ENCODE measurements at places on chromosomes 5 and 9.

- no peak for DNase-seq
Observed at GRCh38 chr9:136020206-136020605, 59.0 kb upstream of the UBAC1 start.

DNA sequence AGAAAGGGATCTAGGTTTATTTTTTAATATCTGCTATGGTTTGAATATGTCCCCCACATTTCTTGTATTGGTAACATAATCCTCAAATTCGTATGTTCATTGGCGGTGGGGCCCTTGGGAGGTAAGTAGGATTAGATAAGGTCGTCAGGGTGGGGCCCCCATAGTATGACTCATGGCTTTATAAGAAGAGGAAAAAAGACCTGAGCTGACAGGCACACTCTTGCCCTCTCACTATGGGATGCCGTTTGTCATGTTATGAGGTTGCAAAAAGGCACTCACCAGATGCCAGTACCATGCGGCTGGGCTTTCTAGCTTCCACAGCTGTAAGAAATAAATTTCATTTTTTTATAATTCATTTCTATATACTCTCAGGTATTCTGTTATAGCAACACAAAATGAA, 67.3 kb upstream of the SGCD start:
- no peak for DNase-seq

DNA sequence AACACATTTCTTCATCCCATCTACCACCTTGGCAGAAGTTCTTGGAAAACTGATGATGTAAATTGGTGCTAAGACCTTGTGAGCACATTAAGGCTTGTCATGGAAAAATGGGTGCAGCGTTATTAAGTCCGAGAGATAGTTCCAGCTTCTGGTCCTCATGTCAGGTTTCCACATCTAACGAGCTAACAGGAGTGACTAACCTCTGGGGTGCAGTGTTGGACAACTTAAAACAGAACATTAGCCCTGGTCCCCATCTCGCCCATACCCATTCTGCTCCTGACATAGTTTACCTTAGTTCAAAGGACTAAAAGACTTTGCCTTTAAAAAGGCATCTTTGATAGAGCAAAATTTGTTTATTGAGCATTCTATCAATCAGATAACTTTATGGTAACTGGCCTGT, 128.0 kb downstream of the SLC1A3 start:
- no peak for DNase-seq

DNA sequence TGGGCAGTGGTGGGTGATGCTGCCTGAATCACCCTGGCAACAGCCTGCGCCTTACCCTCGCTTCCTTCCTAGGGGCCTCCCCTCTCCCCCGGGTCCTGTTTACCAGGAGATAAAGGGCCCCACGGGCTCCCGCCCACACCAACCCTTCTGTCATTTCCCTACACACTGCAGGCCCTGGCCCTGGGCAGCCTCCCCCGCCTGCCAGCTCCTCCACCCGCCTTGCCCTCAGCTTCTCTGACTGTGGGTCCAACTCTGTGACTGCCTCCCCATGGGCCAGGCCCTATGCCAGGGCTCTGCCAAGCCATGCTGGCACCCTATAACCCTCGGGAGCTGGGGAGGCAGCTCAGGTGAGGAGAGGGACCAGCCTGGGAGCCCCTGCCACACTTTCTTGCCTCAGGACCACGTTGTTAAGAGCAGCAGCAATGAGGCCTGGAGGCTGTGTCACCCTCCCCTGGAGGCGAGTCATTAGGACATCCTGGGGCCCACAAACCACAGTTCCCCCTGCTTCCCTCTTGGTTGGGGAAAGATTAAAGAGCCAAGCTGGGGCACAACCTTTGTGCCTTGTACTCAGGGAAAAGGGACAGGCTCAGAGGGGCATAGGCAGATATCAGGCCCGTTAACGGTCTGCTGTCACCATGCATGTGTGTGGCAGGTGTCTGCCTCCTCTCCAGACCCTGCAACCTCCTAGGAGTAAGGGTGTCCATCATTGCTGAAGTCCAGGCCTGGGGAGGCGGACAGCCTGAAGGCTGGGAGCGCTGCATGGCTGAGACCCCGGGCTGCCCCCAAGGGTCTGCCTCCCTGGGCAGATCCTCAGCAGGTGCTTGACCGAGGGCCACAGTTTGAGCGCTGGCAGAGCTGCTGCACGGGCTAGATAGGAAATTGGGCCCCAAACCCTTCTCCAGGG, 2.8 kb downstream of the MGAT4B start:
- no peak for DNase-seq

DNA sequence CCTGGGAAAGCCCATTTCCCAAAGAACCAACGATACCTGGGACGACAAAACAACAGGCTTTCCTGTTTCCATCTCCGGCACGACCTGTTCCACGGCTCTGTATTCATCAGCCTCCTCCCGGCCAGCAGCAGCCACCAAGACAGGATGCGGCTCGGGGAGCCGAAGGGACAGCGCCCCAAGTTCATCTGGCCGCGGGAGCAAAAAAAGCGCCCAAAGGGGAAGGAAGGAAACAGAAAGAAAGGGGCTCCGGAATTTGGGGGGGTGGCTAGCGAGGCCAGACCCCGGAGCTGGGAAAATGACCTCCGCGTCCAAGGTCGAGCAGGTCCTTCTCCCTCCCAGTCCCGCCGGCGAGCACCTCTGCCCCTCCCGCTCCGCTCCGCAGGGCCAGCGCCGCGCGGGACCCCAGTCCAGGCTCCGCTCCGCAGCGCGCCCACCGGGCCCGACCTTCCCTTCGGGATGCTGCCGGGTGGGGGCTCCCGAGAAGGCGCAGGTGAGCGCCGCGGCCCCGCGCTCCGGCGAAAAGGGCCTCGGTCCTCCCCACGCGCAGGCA, 608 bp downstream of the ELOVL7 start:
- no peak for DNase-seq

DNA sequence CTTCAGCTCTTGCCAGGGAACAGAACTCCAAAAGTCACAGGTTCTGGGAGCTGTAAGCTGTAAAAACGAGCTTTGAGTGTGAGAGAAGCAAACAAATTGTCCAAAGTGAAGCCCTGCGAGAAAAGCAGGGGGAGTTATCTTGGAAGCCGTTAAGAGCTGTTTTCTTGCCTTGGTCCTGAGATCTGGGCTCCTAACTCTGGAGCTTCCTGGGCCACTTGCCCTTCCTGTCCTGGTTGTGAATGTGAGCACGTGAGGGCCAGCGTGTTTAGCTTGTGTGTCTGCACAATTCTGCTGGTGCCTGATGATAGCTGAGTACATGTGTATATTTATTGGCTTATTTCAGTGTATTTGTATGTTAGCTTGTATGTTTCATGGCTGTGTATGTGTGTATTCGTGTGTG, 40.5 kb downstream of the DAB2IP start:
- DNase-seq, result no peak

DNA sequence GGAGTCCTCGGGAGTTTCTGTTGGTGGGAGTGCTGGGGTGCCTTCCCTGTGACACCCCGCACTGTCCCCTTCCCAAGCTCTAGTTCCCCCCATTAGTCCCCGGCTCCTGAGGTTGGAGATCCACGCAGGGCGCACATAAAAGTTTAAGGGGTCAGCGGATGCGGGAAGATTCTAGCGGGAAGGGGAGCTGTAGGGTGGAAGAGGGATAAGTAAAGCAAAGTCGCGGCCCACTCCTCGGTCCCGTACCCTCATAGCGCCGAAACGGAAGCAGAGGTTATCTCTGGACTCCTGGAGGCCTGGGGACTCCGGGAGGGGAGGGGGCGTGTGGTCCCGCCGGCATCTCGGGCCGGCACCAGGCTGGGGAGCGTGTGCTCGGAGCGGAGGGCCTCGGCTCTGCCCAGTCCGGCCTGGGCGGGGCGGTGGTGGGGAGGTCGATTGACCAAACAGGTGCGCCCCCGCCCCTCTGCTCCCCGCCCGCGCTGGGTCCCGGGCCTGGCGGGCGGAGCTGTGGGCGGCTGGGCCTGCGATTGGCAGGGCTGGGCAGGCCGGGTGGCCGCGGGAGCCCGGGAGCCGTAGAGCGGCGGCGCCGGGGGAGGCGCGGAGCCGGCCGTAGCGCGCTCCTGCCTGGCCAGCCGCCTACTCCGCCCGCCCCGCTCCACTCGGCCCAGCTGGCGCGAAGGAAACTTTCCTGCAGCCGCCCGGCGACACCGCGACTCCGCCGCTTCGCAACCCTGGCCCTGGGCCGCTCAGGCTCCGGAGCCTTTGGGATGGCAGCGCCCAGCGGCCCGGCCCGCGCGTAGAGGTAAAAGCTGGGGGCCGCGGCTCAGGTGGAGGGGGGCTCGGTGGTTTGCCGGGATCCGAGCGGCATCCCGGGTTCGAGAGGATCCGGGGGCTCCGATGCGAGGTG, 52.2 kb upstream of the DAB2IP start:
- DNase-seq, result no peak

GRCh38 chr5:22650511-22650910, 202.6 kb downstream of the CDH12 start:
- no peak for DNase-seq

- no peak for DNase-seq
Observed at GRCh38 chr9:79946712-79947111, 374.9 kb downstream of the TLE4 start.

DNA sequence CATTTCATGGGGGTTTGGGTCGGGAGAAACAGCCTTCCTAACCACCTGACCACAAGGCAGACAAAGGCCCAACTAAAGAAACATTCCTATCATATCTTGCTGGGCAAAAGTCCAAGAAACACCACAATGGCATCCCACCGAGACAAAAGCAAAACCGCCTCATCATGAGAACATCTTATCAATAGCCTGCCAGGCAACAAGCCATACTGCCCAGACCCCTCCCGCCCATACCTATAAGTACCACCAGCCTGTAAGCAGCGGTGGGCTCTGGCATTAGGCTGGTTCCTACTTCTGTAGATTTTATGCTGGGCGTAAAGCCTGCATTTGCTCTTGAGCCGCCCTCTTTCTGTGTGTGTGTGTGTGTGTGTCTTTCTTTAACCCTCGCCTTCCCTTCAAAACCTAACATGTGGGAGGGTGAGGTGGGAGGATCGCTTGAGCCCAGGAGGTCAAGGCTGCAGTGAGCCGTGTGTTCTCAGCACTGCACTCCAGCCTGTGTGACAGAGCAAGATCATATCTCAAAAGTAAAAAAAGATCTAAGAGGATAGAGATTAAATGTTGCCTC, 56.9 kb downstream of the PDE6A start:
- no peak for DNase-seq

- DNase-seq, result no peak
Observed at GRCh38 chr5:124089578-124089977, 577.6 kb downstream of the CSNK1G3 start.

DNA sequence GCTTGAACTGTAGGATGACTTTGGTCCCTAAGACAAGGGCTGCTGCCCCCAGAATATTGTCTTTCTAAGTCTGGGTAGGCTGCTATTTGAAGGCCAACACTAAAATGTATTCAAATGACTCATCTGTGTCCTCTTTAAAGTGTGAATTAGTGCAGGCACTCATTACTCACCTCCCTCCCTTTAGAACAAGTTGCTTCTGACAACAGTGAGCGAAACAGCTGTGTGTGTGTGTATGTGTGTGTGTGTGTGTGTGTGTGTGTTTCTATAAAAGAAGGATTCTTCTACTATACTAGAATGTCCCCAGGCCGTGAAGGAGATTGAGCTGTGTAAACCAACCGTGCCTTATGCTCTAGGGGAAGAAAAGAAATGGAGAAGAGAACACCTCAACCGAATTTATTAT, 1337.2 kb downstream of the PTPRD start:
- DNase-seq, result no peak

GRCh38 chr9:87678650-87679355, 47.1 kb upstream of the CTSL start:
- DNase-seq, result no peak

DNA sequence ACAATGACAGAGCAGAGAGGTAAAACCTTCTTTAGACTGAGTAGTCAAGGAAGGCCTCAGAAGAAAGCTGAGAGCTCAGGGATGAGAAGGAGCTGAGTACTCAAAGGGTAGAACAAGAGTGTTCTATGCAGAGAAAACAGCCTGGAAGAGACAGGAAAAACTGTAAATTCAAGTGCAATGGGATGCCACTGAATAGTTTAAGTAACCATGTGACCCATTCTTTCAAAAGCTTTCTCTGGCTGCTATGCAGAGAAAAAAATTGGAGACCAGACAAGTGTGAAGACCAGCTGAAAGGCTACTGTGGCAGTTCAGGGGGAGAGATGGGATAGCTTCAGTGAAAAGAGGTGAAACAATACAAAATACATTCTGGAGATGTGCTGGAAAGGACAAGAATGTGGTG, 61.3 kb upstream of the RNF38 start:
- DNase-seq, result no peak

DNA sequence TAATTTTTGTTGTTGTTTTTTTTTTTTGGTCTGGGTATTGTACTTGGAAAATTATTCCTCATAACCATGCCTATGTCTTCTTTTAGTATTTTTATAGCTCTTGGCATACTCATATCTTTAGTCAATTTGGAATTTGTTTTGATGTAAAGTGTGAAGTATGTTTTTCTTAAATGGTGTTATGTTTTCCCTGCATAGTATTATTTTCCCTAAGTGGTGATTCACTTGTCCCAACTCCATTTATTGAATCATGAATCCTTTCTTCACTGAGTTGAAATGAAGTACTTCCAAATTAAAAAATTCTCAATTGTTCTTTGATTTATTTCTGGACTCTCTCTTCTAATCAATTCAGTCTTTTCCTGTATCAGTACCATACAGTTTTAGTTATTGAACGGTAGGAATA, 46.5 kb downstream of the POLK start:
- no peak for DNase-seq

GRCh38 chr5:141403387-141403786, 809 bp downstream of the PCDHGA9 start:
- DNase-seq, result no peak

DNA sequence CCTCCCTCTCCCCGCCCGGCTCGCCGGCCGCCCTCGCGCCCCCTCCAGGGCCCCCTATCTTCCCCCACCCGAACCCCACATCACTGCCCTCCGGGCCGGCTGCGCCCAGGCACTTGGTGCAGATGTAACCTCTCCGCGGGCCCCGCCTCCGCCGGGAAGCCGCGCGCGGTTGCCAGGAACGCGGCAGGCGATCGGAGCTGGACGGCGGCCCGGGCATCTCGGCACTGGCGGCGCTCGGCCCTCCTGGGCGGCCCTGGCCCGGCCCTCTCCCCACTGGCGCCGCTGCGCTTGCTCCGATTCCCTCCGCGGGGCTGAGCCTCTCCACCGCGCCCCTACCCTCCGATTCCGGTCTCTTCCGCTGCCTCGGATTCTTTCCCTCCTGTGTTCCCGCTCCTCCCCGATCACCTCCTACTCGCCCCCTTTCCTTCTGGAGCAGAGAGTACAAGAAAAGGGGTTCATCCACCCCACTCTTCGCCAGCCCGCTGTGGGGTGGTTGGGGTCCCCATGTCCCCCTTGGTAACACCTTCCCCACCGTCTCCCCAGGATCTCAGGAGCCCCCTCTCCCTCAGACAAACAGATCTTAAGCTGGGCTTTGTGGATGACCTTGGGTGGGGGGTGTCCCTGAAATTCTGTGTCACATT, 70.6 kb downstream of the C9orf50 start:
- DNase-seq, result no peak

DNA sequence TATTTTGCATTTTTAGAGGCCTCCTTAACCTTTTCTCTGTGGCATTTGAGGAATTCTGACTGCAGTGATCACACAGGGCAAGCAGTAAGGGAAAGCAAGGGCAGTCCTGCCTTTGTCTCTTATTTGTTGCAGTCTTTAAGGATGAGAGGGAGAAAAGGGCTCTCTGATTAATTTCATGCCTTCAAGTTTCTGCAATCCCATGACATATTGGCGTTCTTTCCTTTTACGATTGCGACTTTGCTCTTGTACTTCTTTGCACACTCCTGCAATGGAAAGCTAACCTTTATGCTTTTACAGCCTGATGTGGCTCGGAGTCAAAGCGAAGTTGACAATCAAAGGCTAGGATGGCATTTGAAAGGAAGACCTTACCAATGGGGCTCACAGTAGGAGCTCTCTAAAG, 698.4 kb downstream of the DNAH5 start:
- DNase-seq, result no peak

- DNase-seq, result no peak
Observed at GRCh38 chr5:90224342-90224741, 185.2 kb downstream of the CETN3 start.

- no peak for DNase-seq
Observed at GRCh38 chr9:40925149-40925548, 203.3 kb downstream of the FOXD4L6 start.
